ENCODE measurements at places on chromosomes 1 and 21.
A peak's percentile ranks its signal among the peaks of the same experiment; 100 is the strongest.

- no peak for DNase-seq
Observed at GRCh38 chr21:34603002-34603709, 11.8 kb downstream of the RCAN1 start.

- DNase-seq, result no peak
Observed at GRCh38 chr1:218200979-218201378, 84.1 kb upstream of the RRP15 start.

DNA sequence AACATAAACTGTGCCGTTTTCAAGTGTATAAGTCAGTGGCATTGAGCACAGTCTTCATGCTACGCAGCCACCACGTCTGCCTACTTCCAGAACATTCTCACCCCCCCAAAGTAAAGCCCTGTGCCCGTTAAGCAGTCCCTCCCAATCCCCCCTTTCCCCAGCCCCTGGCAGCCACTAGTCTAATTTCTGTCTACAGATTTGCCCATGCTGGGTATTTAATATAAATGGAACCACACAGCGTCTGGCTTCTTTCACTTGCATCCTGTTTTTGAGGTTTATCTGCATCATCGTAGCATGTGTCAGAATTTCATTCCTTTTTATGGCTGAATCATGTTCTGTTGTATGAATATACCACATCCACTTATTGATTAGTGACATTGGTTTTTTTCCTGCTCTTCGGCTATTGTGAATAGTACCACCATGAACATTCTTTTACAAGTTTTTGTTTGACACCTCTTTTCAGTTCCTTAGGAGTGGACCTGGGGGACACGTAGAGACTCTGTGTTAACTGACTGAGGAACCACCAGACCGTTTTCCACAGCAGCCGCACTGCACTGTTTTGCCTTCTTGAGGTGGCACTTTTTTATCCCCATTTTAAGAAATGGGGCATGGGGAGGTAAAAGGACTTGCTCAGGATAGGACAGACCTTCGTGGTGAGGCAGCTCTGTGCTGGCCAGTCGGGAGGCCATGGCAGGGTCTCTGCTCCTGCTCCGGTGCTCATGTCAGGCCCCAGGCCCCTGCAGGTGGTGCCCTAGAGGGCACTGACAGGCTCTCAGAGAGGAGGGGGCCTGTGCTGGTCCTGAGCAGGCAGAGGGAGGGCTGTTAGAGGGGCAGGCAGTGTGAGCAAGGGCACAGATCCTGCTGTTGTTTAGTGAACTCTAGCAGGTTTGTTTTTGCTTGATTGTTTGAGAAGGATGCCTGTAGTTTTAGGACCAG lies 123.8 kb downstream of the PCBP3 start:
- no peak for DNase-seq

- peak; percentile 18 for DNase-seq
Observed at GRCh38 chr1:8423269-8423691, 105.4 kb downstream of the SLC45A1 start.

- no peak for DNase-seq
Observed at GRCh38 chr1:227906550-227907071, 41.1 kb downstream of the WNT9A start.

DNA sequence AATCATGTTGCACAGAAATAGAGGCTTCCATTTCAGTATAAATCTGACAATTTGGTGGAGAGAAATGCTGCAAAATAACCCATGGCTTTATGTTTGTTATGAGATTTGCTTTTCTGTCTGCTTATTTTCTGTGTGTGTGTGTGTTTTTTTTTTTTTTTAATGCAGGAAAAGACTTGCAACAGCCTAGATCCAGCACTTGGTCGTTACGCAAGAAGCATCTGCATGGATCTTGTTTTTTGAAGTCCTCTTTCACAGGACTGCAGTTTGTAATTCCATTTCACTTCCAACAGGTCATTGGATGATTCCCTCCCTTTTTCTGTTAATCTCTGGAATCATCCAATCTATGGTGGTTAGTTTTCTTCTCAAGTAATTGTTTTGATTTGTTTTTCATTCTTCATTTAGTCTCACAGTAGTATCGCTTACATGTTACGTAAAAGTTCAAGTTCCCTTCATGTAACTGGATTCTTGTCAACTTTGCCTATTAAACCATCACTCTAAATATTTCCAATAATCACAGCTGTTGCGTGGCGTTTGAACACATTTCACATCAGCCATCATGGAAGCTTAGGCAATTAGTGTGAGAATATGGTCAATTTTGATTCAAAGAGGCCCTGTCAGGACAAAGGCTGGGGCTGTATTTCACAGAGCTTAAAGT lies 312.9 kb downstream of the NFIA start:
- DNase-seq, result no peak

- no peak for DNase-seq
Observed at GRCh38 chr1:25985670-25986069, 12.2 kb downstream of the PAFAH2 start.

DNA sequence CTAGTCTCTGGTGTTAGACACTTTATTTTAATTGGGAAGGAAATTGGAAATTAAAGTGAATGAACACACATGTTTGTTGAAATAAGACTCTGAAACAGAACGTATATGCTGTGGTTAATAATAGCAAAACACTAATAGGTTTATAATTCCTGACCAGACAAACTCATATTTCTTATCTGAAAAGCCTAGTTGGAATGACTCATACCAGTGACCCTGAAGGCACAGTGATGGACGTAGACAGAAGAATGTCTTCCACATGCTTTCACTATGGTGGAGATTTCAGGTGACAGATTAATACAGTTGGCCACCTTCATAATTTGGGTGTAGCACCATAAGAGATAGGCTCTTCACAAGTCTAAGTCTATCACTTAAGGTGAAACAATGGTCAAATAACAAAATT lies 83.0 kb upstream of the COL11A1 start:
- DNase-seq, result no peak

DNA sequence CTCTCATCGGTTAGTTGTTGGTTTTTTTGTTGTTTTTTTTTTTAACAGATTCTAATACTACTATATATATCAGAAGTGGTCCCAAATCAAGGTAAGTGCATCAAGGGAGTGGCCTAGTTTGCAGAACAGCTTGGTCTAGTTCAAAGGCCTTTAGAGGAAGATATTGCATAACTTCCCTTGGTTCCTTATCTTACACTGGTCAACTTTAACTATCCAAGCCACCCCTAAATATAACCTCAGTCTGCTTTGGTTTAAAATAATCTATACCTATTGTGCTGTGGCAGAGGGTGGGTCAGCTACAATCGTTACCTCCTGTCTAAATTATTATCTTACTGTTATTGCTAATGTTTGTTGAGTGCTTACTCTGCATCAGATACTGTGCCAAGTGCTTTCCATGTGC lies 6.9 kb downstream of the S100A12 start:
- no peak for DNase-seq

GRCh38 chr1:87292684-87293493 lies 35.8 kb upstream of the LMO4 start:
- DNase-seq, result peak; percentile 47

GRCh38 chr1:61253912-61254633 lies 171.7 kb downstream of the NFIA start:
- DNase-seq, result no peak

- DNase-seq, result no peak
Observed at GRCh38 chr1:103256490-103256889, 148.2 kb upstream of the COL11A1 start.

- DNase-seq, result no peak
Observed at GRCh38 chr1:40899230-40899870, 37.2 kb upstream of the CITED4 start.

DNA sequence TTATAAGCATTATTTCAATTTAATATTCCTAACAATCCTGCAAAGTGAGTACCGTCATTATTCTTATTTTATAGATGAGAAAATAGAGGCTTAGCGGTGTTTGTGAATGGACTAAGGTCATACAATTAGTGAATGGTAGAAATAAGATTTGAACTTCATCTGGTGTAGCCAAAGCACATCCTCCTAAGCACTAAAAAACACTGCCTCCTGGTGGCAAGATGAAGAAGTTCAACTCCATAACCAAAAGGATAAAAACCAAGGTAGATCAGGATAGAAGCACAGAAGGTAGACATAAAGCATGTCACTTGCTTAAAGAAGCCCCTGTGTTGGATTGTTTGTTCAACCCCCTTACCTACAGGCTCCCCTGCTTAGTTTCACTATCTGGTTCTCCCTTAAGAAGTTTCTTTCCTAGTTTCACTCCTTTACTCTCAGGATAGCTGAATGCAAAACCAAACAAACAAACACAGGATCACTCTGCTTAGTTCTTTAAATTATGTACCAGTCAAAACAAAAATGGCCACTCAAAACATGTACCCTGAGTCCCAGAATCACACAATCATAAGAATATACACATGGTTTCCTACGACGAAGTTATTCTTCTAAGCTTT lies 12.7 kb upstream of the AIM2 start:
- DNase-seq, result no peak

- DNase-seq, result no peak
Observed at GRCh38 chr1:24110642-24111261, 1.2 kb downstream of the MYOM3 start.

DNA sequence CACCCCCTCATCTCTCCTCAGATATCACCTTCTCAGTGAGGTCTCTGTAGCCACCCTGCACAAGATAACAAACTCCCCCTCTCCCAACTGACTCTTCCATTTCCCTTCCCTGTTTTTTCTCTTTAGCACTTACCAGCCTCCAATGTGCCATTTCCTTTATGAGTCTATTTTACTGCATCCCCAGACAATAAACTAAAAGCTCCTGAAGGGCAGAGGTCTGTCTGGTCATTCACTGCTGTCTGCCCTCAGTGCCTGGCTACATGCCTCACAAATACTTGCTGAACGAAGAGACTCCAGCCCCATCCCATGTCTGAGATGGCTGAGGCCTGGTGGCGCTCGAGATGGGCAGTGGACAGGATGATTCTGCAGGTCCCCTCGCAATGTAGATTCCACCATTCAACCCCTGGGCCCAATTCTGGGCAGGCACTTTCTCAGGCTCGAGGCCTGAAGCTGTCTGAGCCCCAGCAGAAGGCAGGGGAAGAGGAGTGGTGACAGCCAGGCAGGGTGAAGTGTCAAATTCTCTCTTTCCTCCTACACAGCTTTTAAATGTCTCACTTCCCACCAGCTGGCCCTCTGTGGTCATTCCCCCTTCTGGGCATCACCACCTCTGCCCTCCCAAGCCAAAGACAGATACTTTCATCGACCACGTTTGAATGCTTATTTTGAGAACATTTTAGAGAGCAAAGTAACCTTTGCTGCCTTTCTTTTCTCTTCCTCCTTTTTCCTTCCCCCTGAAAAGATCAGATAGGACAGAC lies 6.6 kb downstream of the LRRN2 start:
- no peak for DNase-seq

DNA sequence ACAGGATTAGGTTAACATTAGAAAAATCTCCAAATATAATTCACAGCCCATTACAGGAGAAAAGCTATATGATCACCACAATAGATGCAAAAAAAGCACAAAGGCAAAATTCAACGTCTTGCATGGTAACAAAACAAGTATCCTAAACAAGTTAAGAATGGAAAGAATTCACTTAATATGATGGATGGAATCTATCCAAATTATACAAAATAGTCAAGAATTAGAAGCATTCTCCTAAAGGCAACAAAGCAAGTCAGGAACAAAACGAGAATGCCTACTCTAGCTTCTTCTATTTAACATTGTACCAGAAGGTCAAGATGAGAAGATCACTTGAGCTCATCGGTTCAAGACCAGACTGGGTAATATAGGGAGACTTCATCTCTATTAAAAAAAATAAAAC lies 442.8 kb downstream of the SETD4 start:
- DNase-seq, result no peak

DNA sequence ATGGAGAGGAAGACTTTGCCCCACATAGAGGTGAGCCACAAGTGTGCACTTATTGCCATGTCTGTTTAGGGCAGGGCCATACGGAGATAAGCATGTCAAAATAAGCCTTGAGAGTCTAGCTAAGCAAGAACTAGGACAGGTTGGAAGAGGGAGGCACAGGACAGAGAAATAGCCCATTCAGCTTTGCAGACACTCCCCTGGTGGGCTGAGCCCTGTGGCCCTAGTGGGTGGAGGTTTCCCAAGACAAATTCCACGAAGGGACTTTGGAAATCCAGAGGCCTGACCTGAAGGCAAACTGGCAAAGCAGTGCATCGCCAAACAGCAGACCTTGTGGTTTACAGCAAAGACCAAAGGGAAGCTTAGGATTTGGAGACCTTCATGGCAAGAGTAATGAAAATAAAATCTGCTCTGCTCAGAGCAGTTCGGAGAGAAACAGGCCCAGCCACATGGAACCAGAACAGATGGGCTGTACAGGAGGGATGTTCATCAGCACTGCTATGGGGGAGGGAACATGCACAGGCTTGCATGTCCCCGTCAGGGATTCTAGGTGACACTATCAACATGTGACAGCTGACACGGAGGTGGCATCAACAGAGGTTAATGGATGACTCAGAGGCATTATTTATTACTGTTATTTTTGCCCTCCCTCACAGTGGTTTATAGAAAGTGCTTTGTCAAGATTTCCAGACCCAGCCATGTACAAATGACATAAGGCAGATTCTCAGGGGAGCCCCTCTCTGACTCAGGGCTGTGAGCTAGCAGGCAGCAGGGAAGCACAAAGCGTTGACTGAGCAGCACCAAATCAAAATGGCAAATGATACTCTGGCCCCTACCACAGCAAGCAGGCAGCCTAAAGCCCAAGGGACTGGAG lies 90.1 kb upstream of the IRF2BP2 start:
- DNase-seq, result no peak

DNA sequence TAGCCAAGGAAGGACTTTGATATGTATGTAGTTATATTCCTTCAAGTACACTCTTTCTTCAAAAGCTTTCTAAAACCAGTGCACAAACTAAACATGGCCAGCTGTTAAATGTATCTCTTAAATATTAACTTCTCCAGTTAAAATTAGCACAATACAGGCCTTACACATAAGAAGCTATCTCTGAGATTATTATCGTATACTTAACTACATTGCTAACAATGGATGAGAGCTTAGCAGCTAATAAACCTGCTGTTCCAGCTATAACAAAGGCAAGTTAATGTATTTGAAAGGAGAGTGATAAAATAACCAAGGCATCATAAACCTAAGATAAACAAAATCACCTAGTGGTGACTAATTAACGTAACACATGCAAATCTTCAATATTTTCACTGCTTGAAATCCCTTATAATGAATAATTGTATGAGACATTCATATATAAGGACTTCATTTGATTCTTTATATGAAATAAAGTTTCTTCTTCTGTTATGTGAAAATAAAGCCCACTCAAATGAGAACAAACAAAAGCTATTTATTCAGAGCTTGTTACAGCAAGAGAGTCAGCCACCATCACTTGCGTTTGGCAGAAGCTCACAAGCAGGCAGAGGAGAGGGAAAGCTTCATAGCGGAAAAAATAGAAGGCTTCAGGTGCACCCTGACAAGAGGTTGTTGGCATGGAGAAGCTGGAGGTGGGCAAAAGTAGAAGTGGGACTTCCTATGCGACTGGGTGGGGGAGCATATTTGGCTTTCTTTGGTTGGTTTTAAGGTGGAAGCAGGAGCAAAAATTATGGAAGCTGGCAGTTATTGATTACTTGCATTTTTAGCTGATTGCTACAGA lies 274.1 kb upstream of the CHRM3 start:
- no peak for DNase-seq

- DNase-seq, result no peak
Observed at GRCh38 chr1:117561551-117561950, 44.3 kb upstream of the TENT5C start.
